ENCODE measurements at places on chromosomes 7 and 10.

DNA sequence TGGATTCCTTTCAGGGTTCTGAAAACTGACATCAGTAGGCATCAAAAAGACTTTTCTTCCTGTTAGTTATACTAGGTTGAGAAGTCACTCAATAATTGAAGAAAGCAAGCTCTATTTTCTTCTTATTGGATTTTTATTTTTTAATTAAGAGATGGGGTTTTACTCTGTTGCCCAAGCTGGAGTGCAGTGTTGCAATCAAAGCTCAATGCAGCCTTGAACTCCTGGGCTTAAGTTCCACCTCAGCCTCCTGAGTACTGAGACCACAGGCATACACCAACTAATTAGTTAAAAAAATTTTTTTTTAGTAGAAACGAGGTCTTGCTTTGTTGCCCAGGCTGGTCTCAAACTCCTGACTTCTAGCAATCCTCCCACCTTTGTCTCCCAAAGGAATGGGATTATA lies 28.0 kb downstream of the PIP4K2A start:
- peak; percentile 32 for DNase-seq

DNA sequence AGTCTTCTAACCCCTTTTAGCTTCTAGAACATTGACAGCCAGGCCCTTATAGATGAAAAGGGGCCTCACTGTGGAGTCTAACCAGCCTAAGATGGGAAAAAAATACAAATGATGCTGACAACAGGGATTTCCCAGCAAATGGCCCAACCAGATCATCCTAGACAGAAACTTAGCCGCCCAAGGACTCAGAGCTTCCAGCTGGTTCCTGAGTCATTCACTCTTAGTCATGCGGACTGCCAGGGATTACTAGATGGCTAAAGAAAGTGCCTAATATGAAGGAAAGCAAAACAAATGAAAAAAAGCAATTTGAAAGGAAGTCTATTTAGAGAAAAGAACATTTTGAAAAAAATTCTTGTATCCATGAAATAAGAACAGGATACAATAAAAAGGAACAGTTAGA lies 23.7 kb downstream of the TSPAN14 start:
- DNase-seq = peak; percentile 98

- no peak for DNase-seq
These were observed 43.0 kb upstream of the OPN4 start for GRCh38 chr10:86611386-86611785.

DNA sequence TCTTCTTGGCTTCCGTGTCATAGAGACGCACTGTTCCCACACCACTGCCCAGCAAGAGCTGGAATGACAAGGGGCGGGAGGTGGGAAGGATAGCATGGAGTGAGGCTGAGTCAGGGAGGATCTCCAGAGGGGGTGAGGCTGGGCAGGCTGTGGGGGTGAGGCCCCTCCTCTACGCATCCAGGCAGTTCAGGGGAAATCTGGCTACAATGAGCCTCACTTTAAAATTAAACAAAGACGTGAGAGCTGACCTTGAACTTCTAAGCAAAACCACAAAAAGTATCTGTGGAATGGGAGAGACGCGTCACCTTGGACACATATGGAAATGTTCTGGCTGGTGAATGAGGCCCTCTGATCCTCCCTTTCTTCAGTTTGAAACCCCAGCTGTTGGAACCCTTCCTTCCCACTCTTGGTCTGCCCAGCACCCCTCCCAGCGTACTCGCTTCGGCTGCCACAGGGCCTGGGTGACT lies 17.7 kb downstream of the WDR91 start:
- peak; percentile 97 for DNase-seq

- no peak for DNase-seq
These were observed 27.1 kb upstream of the PLXNA4 start for GRCh38 chr7:132603220-132603833.

- no peak for DNase-seq
These were observed 174.6 kb downstream of the WDR11 start for GRCh38 chr10:121025731-121026130.

DNA sequence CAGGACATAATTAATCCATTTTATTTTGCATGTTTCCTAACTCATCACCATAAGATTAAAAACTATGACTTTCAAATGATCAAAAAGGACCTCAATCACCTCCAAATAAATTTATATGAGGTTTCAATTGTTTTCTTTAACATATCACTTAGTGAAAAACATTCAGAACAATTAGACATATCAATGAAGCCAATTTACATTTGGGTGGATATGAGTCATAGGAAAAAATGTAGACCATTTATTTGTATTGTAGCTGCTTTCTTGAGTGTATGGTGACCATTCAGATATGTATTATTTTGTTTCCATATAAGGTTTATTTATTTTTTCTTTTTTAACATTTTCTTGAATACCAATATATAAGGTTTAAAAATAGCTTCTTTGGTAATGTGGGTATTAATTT lies 13.3 kb upstream of the EXOC6 start:
- DNase-seq = peak; percentile 59

- no peak for DNase-seq
These were observed 43.0 kb upstream of the WIPF3 start for GRCh38 chr7:29763266-29763665.

DNA sequence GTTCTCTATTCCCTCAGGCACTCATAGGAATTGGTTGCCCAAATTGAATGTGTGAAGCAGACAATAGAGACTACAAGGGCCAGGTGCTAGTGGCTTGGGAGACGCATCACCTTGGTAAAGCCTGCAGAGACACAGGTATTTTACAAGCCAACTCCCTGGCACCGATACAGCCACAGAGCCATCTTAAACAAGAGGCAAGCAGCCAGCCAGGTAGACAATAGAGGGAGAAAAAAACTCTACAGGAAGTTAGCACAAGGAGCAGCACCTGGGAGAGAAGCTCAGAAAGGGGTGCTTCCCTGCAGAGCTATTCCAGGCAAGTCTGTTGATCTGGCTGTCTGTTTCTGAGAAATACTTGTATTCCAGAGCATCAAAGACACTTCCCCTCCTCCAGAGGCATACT lies 43.0 kb upstream of the CDK1 start:
- no peak for DNase-seq

- no peak for DNase-seq
These were observed 22.7 kb downstream of the VPS41 start for GRCh38 chr7:38886265-38886664.

DNA sequence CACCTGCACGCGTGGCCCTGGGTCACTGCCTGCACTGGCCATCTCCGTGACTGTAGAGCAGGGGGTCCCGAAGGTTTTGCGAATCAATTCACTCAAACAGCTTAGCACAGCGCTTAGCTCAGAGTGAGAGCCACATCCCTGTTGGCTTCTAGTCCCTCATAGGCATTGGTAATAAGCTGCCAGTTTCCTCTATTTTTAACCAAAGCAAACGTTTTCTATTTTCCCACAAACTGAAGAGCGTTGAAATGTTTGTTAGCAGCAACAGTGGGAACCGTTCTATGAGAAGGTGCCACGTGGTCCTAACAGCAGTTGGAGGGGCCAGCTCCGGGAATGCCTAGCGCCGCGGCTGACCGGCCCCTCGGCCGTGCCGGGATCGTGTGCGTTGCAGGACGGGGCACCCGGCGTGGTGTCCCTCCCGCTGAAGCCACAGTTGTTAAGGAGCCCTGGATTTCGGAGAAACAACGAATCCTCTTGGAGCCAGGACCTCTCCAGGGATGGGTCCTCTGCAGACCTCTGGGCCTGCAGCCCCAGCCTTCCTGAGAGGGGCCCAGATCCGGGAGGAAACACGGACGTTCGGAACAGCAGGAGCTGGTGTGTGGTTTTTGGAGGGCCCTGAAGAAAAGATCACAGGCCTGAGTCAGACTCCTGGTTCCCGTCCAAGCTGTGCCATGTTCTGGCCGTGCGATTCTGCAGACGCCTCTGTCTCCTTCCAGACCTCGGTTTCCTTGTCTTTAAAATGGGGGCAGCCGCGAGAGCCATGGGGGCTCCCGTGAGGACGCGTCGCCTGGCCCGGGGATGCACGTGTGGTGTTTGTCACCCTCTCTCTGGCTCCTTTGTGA lies 40.3 kb downstream of the FAM20C start:
- DNase-seq = peak; percentile 52

GRCh38 chr7:140479739-140480084 lies 407 bp upstream of the MKRN1 start:
- no peak for DNase-seq

GRCh38 chr10:103770139-103770538 lies 85.2 kb downstream of the SH3PXD2A start:
- DNase-seq = no peak

GRCh38 chr10:118531105-118531852 lies 64.2 kb downstream of the PRLHR start:
- no peak for DNase-seq

GRCh38 chr7:142094861-142095260 lies 16.7 kb upstream of the MGAM2 start:
- DNase-seq = no peak

DNA sequence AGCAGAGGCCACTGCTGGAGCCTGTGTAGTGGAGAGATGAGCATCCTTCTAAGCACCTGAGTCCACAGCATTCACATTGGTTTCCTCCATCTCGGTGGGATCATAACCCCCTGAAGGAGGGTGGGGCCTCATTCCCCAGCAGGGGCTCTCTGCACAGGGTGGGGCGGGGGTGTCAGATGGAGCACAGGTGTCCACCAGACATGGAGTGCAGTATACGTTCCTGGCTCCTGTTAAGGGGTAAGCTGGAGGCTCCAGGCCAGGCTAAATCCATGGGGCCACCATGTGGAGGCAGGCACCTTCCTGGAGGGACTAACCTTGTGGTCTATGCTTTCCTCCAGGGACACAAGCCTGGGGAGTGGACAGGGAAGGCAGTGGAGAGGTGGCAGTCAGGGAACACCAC lies 252.6 kb downstream of the GRID1 start:
- no peak for DNase-seq

- no peak for DNase-seq
These were observed 344.8 kb upstream of the FZD8 start for GRCh38 chr10:35986756-35987502.

DNA sequence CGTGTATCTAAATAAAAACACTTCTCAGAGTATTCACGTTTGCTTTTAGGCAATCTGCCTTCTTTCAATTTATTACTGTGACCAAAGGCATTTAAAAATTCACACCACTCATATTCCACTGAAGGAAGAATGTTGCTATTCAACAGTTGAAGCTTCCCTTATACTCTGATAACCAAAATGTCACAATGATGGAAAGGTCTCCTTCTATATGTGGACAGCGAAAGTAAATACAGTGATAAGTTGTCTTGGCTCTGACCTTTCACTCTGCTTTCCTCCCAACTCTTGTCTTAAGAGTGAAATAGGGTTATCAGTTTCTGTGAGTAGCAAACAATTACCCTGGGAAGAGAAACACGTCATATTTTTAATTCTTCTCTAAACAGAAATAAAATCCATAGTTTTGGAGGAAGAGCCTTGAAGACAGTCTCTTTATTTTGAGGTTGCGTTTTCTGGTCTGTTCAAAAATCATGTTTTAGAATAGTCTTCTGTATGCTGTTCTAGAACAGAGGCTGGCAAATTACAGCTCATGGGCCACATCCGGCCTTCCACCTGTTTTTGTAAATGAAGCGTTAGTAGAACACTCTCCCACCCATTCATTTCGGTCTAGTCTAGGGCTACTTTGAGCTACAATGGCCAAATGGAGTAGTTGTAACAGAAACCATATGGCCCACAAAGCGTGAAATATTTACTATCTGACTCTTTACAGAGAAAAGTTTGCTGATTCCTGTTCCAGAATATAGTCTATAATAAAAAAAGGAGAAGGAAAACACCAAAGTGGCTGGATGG lies 41.3 kb downstream of the ETV1 start:
- DNase-seq = no peak

- peak; percentile 7 for DNase-seq
These were observed 69.0 kb downstream of the CREB5 start for GRCh38 chr7:28481091-28481926.

DNA sequence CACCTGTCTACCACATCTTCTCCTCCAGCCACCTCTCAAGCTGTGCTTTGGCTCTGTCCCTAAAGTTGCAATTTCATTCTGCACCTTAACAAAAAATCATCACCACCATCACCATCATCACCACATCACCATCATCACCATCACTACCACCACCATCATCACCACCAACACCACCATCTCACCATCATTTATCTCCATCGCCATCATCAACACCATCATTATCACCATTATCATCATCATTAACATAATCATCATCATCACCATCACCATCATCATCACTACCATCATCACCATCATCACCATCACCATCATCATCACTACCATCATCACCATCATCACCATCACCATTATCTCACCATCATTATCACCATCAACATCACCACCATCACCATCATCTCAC lies 245.4 kb downstream of the GRID1 start:
- no peak for DNase-seq

- no peak for DNase-seq
These were observed 731.5 kb upstream of the C7orf33 start for GRCh38 chr7:147859033-147859432.

All from iris pigment epithelial cell (primary cell).